ENCODE measurements at places on chromosomes 6 and 20.

- DNase-seq, result no peak
Observed at GRCh38 chr6:84350397-84350796, 123.0 kb upstream of the CEP162 start.

GRCh38 chr20:40880063-40880728, 148.4 kb upstream of the TOP1 start:
- no peak for DNase-seq

DNA sequence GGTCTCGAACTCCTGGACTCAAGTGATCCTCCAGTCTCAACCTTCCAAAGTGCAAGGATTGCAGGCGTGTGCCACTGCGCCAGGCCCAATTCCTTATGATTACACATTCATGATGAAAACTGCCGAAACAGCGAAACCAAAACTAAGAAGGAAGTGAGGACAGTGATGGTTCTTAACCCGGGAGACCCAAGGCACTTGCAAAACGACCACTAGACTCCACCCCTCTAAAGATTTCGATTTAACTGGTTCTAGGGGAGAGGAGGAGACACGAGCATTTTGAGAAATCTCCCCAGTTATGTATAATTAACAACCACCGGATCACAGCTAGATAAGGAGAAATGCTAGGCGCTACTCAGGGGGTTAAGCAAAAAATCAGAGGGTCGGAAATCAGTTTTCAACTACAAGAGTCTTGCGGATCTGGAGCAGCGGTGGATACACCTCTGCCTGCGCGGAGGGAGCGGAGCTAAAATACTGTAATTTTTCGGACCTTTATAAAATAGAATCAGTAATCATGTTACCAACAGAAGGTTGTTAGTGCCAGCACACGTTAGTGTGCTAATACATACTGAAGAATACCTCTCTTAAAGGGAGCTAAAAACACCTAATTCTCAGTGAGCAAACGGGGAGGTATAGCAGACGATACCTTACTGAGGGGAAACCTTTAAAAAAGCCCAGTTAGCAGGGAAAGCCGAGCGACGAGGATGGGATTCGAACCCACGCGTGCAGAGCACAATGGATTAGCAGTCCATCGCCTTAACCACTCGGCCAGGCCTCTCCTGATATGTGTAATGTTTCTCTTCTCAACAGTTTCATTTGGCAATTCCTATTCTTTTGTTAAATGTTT, 60.0 kb upstream of the BTN3A2 start:
- DNase-seq, result peak; percentile 62

GRCh38 chr6:22302838-22303237, 6.0 kb upstream of the PRL start:
- no peak for DNase-seq

DNA sequence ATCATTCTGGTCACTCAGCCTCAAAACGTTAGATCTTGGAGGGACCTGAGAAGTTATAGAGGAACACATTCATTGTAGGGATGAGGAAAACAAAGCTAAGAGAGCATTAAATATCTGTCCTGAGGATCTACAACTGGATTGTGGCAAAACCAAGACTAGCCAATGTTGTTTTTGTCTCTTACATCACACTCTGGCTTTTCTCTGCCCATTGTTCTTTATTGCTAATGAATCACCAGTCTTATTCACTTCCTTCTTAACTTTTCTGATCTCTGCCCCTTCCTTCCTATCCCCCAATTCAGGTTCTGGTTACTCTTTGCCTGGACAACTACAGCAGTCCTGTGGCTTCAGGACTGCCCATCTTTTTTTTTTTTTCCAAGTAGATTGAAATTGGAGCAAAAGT, 57.0 kb upstream of the PREP start:
- no peak for DNase-seq

- DNase-seq, result no peak
Observed at GRCh38 chr6:144500892-144501291, 215.8 kb downstream of the UTRN start.

DNA sequence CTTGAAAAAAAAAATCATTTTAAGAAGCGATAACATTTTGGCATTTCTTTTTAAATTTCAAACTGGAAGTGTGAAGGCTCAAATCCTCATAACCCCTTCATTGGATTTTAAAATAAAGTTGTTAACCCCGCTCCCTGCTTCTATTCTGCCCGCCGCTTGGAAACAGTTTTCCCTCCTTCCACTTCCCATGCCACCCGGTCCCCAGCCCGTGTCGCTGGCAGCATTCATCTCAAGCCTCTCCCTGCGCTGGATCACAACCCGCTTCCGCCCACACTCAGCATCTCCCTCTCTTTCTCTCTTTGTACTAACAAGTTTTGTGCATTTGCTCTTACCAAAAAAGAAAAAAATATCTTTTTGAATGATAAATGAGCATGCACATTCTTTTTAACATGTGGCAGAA, 15.4 kb upstream of the PDE10A start:
- no peak for DNase-seq

GRCh38 chr6:28824793-28825731, 98.7 kb downstream of the TRIM27 start:
- no peak for DNase-seq

DNA sequence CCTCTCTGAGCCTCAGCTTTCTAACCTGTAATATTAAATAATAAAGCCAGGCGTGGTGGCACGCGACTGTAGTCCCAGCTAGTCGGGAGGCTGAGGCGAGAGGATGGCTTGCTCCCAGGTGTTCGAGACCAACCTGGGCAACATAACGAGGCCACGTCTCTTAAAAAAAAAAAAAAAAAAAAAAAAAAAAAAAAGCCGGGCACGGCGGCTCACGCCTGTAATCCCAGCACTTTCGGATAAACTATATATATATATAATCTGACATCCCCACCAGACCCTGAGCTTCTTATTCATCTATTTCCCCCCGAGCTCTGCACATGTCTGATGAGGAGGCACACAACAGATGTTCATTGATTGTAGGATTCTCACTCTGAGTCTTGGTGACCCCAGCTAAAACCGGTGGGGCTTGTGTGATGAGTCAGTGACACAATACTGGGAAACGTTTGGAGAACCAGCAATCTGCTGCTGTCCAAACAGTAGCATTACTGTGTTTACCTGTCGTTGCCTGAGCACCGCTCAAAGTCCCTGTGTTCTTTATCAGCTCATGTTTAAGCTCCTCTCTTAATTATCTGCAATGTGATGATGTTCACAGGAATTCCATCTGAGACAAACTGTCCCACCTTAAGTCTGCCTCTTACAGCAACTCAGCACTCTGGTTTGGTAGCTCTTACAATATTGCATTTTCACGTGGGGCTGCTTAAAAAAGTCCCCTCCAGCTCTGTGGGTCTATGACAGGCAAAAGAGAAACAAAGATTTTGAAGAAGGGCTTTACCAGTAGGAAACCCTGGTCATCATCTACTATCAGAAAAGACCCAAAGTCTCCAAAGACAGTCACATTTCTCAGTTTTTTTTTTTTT, 1.0 kb upstream of the SPATA2 start:
- DNase-seq, result peak; percentile 78

DNA sequence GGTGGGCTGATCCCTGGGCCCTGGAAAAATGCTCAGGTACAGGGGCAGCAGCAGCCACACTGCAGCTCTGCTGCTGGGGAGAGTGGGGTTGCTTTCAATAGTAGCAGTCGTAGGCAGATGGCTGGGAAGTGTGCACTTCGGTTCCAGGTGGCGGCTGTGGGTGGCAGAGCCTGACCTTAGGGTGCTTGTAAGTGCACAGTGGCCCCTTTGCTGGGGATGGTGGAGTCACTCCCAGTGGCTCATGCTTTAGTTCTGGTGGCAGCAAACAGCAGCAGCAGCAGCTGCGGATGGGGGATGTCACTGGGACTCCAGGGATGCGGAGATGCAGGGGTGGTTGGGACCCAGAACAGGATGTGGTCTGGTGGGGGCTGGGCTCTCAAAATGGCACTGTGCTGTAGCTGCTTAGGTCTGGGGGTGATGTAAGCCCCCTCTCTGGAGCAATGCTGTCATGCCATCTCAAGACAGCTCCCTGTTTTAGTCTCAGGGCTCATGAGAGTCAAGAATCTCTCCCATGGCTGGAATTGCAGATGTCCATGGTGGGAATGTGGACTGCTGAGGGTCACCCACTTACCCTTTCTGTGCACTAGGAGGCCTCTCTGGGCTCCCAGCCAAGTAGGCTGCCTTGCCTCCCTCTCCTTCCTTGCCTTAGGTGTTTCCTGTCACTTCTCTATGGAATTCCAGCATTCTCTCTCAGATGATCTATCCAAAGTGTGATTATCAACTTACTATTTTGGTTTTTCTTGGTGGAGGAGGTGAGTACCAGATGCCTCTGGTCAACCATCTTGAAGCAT, 146.7 kb upstream of the SLC22A23 start:
- no peak for DNase-seq

GRCh38 chr6:42229506-42230119, 12.0 kb upstream of the MRPS10 start:
- no peak for DNase-seq

GRCh38 chr6:160347259-160348222, 637 bp upstream of the SLC22A3 start:
- DNase-seq, result no peak

GRCh38 chr20:24160563-24161281, 172.1 kb upstream of the GGTLC1 start:
- peak; percentile 60 for DNase-seq

DNA sequence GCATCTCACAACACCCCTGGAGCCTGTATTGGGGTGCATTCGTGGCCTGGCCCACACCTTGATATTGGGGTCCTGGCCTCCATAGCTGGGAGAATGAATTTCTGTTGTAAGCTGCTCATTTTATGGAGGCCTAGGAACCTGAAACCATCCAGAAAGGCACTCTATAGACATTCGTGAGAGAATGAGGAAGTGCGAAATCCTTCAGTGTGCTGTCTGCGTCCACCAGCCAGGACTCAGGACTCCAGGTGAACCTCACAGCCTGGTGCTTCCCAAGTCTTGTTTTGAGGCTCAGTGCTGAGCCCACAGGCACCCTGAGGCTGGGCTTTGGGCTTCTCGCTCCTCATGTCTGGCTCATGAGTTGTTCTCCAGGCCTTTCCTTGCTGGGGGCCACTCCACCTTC, 11.9 kb upstream of the RBBP8NL start:
- no peak for DNase-seq

- DNase-seq, result no peak
Observed at GRCh38 chr20:626579-626978, 16.5 kb upstream of the TCF15 start.

- no peak for DNase-seq
Observed at GRCh38 chr6:117711369-117711768, 36.1 kb downstream of the NUS1 start.

- no peak for DNase-seq
Observed at GRCh38 chr6:46186583-46186982, 15.8 kb upstream of the ENPP5 start.

GRCh38 chr6:77829736-77830135, 176.9 kb downstream of the MEI4 start:
- DNase-seq, result no peak

- peak; percentile 87 for DNase-seq
Observed at GRCh38 chr6:83480470-83480869, 31.9 kb upstream of the PRSS35 start.

DNA sequence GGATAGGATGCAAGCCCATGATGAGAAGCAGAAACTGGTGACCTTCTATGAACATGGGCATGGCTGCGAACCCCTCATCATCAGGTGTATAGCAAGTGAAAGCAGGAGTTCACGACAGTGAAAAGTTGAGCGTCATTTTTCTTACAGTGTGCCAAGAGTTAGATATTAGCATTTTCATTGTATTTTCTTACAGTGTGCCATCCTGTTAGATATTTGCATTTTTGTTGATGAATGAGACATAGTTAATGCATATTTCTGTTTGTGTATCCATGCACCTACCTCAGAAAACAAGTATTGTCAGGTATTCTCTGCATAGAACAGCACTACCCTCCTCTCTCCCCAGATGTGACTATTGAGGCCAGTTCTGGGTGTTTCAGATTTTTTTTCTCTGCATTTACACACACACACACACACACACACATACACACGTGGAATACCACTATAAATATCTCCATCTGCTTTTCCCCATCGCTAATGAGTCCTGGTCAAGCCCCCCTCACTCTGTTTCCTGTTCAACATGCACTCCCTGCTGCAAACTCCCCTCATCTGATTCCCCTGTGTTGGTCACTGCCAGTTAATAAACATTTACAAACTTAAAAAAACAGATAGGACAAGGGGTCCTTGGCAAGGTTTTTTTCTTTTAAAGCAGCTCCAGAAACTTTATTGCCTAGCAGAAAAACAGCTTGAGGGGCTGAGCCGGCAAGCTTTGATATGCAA, 41.7 kb downstream of the PLN start:
- no peak for DNase-seq

DNA sequence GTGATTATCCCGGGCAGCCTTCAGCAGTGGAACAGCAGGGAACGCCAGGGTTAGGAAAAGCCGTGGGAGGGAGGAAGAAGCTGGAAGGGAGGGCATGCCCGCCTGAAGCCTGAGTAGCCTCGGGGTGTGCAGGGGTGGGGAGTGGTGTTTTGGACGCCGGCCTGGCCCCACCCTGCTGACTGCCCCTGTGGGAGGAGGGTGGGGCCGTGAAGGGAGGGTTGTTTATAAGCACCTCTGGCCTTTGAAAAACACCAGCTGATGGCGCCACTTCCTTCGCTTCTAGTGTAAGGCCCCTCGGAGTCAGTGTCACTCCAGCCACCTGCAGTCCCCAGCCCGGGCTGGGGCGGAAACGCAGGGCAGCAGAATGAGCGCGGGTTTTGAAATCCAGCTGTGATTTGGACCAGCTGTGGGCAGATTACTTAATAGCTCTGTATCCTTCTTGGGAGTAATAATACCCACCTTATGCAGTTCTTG, 52.8 kb upstream of the BMP6 start:
- DNase-seq, result no peak

GRCh38 chr6:7264686-7265384, 48.2 kb downstream of the SSR1 start:
- no peak for DNase-seq

DNA sequence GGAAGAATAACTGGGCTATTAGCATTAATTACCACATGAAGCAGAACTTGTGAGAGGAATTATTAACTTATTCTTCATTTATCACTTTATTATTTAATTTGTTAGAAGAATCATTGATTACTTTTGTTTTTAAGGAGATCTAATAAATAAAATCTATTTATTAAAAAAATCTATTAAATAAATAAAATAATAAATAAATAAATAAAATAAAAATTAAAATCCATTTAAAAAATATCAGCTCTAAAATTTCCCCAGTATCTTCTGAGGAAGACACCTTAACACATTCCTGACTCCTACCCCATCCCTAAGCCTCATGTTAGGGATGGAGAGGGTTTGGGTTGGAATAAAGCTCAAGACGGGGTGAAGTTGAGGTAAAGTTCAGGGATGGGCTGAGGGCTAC, 231.4 kb downstream of the CLIC5 start:
- DNase-seq, result no peak

GRCh38 chr6:162941128-162941527, 213.4 kb downstream of the PACRG start:
- no peak for DNase-seq

DNA sequence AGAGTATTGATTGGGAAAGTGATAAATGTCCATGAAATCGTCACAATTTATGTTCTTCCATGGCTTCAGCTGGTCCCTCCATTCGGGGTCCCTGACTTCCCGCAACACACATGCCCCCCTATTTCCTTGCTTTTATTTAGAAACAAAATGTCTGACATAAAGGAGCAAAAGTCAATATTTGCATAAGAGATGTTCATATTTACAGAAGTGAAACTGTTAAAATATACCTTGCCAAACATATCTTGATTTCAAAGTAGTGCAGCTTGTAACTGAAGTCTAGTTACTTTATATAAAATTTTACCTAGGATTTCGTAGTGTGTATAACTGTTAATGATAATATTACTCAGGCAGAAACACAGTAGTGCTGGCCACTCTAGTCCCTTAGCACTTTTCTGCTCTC, 548.9 kb upstream of the ADGRB3 start:
- DNase-seq, result no peak

- DNase-seq, result no peak
Observed at GRCh38 chr6:142842418-142843261, 102.3 kb downstream of the HIVEP2 start.

GRCh38 chr20:60794674-60795073, 457.4 kb upstream of the CDH4 start:
- no peak for DNase-seq

All from left lobe of liver (tissue), 2 donors.